ENCODE measurements at places on chromosomes 2 and 18. TPM values are rescaled to one million over a fixed set of nuclear protein-coding genes. Genes with fewer than 3 reads are reported as not detected.

CCDC178 gene
- 2.2 TPM for total RNA-seq

TMEM150A gene
- 36.7 TPM for total RNA-seq

DQX1 gene
- total RNA-seq = not detected

LRRTM4 gene
- 0.97 TPM for total RNA-seq

SEMA4F gene
- 5.4 TPM for total RNA-seq

FAM237A gene
- total RNA-seq = not detected

CDKL4 gene
- total RNA-seq = 3.7 TPM

STARD7 gene
- total RNA-seq = 92.6 TPM

- DNase-seq = no peak
Measured at GRCh38 chr2:234488913-234489451, 7.9 kb downstream of the ARL4C start.

DNA sequence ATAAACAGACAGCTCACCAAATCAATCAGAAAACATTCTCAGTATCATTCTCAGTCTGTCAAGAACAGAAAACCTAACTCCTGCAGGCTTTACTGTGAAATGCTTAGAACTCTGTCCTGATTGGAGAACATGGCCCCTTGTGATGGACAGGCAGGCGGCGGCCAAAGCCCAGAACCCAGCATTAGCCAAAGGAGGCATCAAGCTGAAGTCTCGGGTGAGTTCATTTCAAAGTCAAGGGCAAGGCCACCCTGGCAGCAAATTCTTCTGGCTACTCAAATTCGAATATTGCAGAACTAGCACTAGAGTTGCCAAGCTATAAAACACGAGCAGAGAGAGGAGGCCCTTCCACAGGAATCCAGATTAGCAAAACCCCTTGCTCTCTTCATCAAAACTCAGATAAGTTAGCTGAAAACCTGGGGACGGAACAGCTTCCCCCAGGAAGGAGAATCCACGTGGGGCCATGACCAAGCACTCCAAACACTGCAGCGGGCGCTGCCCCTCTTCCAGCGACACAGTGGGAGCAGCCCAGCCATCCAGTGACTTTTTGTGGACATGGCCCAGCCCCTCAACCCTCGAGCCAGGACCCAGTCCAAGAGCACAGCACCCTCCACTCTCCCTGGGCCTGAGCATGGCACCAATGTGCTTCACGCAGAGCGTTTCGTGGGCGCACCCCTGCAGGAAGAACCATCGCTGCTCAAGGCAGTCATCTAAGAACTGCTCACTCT is 98.6 kb downstream of the HDAC4 start:
- DNase-seq = no peak

GRCh38 chr2:233428008-233428407 is 73.7 kb downstream of the DGKD start:
- DNase-seq = no peak

DNA sequence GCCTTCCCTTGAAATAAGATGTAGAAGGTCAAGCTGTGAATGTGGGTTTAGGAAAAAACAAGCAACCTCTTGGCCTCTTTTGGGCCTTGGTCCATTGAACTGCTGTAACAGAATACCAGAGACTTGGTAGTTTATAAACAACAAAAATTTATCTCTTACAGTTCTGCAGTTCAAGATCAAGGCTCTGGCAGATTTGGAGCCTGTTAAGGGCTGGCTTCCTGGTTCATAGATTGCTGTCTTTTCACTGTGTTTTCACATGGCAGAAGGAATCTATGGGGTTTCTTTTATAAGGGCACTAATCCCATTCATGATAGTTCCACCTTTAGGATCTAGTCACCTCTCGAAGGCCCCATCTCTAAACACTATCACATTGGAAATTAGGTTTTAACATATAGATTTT is 20.2 kb upstream of the STK17B start:
- no peak for DNase-seq

- no peak for DNase-seq
Measured at GRCh38 chr2:196171946-196172345, 568 bp upstream of the STK17B start.

GRCh38 chr2:204060841-204061240 is 124.3 kb downstream of the ICOS start:
- no peak for DNase-seq

GRCh38 chr2:196288006-196288538 is 116.7 kb upstream of the STK17B start:
- no peak for DNase-seq

- no peak for DNase-seq
Measured at GRCh38 chr2:196407675-196408264, 231.7 kb upstream of the CCDC150 start.

DNA sequence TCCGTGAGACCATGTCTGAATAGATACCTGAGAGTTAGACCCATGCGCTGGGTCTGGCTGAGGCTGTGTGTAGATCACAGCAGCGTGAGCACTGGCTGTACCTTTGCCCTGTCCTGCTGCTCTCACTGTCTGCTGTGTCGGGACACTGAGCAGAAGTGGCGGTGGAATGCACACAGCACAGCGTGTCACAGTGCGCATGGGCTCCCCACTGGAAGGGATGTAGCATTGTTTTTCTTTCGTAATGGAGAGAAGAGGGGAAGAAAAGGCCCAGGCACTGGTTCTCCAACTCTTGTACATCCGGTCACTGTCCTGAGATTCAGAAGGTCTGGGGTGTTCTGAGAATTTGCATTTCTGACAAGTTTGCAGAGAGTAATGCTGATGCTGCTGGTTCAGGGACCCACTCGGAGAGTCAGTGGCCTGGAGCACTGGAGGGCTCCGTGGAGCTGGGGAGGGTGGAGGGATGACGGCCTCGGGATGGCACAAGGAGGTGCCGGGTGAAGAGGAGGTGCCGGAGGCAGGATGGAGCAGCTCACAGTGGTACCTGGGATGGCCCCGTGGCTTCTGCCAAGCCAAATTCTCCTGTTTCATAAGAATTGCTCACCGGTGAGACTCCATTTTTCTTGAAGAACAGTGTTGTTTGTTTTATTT is 252.8 kb downstream of the LDLRAD4 start:
- no peak for DNase-seq

DNA sequence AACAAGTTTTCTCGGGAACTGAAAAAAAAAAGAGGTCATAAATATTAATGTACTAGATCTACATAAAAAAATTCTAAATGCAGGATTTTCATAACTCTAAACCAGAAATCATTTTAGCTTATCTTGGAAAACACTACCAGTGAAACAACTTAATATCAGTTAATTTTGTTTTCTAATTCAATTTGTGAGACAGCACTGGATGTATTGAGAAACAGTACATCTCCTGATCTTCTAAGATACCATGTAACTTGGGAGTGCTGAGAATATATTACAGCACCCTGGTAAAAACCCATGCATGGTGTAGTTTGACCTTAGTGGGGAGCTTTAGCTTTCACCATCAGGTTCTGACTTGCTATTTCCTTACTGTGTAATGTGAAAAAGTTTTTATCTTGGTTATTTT is 129.6 kb downstream of the NRXN1 start:
- DNase-seq = no peak

DNA sequence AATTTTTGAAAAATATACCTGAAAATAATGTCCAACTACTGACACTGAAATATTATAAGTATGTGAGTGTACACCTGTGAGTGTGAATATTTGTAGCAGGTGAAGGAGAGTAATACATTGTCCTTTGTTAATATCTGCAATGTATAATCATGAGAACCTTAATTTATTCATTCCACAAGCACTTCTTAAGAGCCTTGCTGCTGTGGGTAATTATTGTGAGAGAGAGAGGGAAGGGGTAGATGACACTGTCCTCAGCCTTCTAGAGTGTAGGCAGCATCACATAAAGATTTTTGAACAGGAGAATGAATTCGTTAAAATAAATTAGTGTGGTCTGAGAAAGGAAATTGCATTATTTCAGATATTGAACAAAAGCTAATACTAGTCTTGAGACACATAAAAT is 157.2 kb downstream of the MAP2 start:
- DNase-seq = no peak

DNA sequence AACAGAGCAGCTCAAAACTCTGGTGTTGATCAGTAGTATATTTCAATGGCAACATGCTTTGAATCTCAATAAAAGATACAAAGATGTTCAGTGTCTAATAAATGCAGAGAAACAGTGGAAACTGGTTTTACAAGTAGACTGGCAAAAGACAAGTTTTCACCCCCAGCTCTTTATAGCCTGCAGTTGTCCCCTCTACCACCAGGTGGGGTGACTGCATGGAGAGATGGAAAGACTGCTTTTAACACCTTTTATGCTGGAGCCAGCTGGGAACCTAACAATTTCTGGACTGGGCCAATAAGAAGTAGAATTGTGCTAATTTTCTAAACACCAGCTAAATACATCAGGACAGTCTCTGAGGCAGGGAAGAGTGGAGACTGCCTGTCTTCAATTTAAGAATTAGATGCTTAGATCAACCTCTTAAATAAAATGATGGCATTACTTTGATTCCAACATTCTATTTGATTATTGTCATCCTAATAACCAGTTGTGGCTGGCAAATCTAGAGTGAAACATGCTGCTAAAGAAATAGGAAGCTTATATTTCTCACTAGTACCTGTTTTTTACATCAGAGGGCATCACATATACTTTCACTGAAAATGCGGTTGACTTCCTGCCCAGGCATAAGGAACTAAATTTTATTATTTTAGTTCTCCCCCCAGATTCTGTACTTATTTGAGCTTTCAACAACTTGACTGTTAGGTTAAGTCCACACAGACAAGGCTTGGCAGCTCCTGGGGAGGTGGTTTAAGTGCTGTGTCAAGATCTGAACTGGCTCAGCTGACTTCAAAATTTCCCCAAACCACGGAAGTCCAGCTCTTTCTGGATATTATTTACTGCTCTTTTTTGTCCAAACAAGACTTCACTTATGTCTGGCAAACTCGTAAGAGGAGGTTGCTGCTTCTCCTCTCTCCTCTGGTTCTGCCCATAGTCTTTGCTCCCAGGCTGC is 140.5 kb downstream of the TPGS2 start:
- DNase-seq = no peak

GRCh38 chr2:104755026-104755878 is 98.7 kb upstream of the POU3F3 start:
- peak; percentile 86 for DNase-seq

DNA sequence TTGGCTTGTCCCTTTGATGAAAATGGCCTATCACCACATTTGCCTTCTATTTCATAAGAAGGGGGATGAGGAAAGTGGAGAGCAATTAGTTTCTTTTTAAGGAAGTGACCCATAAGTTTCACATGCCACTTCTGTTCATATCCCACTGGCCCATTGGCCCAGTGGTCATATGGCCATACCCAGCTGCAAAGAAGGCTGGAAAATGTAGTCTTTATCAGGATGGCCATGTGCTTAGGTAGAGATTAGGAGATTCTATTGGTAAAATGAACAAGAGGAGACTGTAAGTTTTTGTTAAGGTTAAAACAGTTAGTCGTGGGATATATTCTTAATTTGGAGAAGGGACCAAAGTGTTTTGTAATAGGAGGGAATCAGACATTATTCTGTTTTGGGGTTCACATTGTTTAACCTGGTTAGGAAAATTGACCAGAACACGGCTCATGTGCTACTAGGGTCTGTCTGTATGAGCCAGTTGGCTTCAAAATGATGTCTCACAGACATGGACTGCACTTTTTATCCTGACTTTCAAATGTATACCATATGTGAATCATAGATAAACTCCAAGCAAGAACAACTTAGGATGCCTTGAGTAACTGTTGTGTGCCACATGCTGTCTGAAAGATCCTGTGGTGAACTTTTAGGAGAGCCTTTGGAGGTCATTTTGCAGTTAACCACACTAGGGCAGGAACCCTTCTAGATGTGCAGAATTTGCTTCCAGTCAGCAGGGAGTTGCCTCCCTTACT is 17.3 kb downstream of the PLCL1 start:
- DNase-seq = no peak

- DNase-seq = no peak
Measured at GRCh38 chr2:40371525-40372282, 80.2 kb downstream of the SLC8A1 start.

- DNase-seq = no peak
Measured at GRCh38 chr2:101956465-101957438, 35.0 kb upstream of the IL1R2 start.
